ENCODE measurements at places on chromosomes 2 and 18. TPM values are rescaled to one million over a fixed set of nuclear protein-coding genes. Genes with fewer than 3 reads are reported as not detected.

Gene RBKS
- 13.3 TPM for total RNA-seq

Gene FBXO15
- total RNA-seq = 0.58 TPM

DNA sequence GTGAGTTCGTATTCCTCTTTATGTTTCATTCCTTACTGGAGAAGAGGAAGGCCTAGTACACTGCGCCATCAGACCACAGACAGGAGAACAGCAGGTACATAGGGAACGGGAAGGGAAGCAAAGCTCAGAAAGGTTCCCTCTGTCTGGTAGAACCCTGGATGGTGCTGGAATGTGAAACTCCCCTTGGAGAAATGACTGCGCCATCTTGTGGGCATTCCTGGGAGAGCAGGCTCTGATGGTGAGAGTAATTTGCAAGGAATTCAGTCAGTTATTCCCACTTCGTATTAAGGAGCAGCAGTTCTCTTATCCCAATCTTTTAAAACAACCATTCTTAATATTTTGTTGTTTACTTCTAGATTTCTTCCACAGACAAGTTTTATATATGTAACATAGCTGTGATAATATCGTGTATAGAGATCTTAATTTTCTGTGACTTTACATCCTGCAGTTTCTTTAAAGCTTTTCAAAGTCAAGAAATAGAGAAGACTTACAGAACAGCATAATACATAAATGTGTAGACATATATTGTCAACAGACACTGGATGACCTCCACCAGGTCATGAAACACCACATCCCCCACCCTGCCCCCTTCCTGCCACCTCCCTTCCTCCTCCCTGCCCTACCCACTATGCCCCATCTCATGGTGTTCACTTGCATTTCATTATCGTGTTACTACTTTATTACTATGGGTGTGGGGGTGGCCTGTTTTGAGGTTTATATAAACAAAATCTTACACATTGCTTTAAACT lies 83.9 kb downstream of the ARHGEF4 start:
- peak; percentile 59 for DNase-seq

Gene DYSF
- total RNA-seq = 30.0 TPM

GRCh38 chr2:44715671-44716081 lies 225.8 kb upstream of the SIX3 start:
- no peak for DNase-seq

Gene ERFE
- total RNA-seq = not detected

Gene TUBB8B
- not detected for total RNA-seq

DNA sequence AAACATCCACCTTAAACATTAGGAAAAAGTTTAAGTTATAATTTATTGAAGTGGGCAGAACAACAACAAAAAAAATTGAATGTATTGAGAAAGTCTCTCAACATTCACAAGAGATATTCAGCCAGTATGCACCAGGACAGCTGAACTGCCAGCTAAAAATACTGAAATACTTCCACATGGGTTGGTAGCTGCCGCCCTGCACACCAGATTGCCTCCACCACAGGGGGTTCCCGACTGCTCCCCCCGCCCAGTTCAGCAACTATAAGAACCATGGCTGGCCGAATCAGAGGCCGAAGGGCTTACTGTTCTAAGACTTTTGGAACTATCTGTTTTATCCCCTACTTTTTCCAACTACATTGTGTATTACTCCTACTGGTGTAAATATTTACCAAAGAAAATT lies 150.0 kb upstream of the LRP1B start:
- DNase-seq = no peak

GRCh38 chr2:43305517-43305916 lies 79.1 kb upstream of the ZFP36L2 start:
- no peak for DNase-seq

DNA sequence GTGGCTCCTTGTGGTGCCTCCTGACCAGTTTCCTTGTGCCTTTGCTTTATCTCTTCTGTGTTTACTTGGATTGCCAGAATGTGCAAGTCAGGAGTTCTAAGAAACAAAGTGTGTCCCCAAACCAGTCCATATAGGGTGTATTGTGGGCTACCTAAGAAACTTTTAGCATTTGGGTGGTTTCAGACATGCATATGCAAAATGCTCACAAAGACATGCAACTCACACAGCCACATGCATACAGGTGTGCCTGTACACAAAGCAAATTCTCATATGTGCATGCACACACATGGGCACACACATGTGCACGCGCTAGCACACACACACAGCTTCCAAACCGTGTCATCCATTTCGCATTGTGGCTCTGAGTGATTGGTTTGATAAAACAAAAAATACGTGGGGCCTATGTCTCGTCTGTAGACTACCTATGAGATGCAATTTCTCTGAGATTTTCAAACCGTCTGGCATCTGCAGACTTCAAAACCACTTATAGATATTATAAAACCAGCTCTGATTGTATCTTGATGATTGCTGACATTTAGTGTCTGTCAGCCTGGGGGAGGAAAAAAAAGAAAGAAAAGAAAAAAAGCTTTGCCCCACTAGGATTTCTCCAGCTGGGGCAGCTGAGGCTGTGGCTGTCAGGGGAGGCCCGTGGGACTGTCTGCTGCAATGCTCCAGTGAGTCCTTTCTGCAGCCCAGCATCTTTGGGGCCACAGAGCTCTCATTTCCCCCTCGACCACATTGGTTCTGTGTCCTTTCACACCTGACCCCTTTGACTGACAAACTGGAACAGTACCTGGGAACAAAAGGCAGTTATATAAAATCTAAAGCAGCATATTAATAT lies 556.1 kb downstream of the CMPK2 start:
- DNase-seq = no peak

Gene TMEFF2
- not detected for total RNA-seq

Gene ST6GAL2
- total RNA-seq = 0.81 TPM

GRCh38 chr2:139652385-139652784 lies 872.2 kb upstream of the NXPH2 start:
- DNase-seq = no peak

Gene KLHL30
- 0.10 TPM for total RNA-seq

DNA sequence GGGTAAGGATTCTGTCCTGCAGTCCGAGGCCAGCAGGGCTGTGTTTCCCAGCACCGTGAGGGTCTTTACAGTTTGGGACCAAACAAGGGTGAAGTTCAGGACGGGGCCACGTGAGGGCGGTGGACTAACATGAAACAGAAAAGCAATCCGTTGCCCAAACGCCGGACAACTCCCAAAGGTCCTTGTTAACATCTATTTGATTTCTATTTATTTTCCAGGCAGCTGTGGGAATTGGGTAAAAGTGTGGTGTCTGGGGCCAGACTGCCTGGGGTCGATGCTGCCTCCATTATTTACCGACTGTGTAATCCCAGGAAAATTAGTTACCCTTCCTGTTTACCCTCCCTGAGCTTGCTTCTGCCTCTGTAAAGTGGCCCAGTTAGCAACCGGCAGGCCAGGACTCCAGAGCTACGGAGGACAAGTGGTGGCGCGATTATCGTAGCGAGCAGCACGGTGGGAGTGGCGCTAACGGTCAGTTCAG lies 66.3 kb upstream of the TCF7L1 start:
- DNase-seq = peak; percentile 74

DNA sequence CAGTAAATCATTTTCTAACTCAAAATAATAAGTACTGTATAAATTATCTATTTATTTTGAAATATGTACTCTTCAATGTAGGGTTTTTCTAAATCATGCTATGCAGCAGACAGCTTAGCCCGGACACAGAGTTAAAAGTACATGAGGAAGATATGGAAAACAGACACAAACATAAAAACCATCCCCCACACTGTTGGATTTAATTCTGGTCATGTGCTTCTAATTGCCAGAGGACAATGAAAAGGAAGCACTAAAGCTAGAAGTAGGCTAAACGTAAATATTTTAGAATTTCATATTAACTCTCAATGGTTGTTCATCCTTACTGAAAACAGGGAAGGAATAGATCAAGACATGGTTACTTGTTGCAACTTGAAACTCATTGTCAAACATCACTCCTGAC lies 420.7 kb downstream of the ERBB4 start:
- DNase-seq = no peak

GRCh38 chr2:171267855-171268629 lies 107.3 kb upstream of the TLK1 start:
- DNase-seq = no peak

DNA sequence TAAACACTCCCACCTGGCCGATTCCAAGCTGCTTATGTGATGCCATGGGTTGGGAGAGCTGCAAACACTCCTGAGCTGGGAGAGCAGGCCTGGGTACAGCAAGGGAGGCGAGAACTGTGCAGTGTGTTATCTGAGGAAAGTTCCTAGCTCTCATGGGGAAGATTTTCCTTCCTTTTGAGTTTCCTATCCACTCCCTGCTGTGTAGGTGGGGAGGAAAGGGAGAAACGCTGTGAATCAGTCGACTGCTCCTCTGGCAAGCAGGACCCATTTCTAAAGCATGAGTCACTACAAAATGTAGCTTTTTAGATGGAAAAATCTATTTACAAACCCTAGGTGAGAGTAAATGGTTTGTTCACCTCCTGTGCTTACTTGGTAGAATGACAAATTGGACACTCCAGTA lies 80.4 kb downstream of the SH3RF3 start:
- DNase-seq = no peak

Gene OSBPL6
- 1.8 TPM for total RNA-seq

Gene ARHGAP25
- 4.7 TPM for total RNA-seq

- DNase-seq = no peak
Measured at GRCh38 chr18:32468147-32468845, 2.4 kb downstream of the GAREM1 start.

- DNase-seq = no peak
Measured at GRCh38 chr2:173458991-173459780, 104.5 kb downstream of the CDCA7 start.

DNA sequence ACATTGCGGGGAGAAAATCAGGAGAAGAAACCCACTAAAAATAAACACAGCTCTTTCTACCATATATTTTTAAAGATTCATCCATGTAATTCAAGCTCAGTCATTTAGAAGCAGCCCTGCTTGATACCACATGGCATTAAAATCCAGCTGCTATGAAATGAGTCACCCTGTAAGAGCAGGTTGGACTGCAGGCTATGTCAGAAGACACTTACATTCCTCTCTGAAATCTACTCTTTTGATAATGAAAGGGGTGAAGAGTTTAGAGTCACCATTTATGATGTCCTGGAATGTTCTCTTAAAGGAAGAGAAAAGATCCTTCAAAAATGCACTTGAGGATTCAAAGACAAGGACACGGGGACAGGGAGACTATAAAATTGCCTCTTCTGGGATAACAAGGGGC lies 100.6 kb upstream of the APCDD1 start:
- DNase-seq = no peak

GRCh38 chr2:157743051-157743450 lies 114.4 kb upstream of the ACVR1C start:
- DNase-seq = no peak
